Right atrium auricular region (tissue), 2 donors: ENCODE measurements at places on chromosomes 2 and 18.

DNA sequence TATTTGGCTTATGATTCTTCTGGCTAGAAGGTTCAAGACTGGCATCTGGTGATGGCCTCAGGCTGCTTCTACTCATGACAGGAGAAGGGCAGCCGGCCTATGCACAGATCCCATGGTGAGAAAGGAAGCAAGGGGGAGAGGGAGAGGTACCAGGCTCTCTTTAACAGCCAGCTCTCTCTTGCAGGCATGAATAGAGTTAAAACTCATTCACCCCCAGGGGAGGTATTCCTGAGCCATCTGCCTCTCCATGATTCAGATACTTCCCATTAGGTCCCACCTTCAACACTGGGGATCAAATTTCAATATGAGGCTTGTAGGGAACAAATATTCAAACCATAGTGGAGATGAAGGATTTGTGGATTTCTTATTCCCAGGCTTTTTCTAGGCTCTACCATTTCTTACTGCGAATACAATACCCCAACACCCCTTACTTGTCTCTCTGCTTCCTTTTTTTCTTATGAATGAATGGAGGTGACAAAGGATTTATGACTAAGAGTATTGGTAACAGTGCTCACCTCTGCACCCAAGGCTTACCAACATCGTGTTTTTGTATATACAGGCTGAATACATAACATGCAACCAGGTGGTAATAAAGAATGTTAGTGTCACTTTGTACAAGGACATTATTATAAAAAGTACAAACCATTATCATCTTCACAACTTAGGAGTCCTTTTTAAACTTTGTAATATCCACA, 454.6 kb upstream of the TRIB2 start:
- DNase-seq, result no peak

DNA sequence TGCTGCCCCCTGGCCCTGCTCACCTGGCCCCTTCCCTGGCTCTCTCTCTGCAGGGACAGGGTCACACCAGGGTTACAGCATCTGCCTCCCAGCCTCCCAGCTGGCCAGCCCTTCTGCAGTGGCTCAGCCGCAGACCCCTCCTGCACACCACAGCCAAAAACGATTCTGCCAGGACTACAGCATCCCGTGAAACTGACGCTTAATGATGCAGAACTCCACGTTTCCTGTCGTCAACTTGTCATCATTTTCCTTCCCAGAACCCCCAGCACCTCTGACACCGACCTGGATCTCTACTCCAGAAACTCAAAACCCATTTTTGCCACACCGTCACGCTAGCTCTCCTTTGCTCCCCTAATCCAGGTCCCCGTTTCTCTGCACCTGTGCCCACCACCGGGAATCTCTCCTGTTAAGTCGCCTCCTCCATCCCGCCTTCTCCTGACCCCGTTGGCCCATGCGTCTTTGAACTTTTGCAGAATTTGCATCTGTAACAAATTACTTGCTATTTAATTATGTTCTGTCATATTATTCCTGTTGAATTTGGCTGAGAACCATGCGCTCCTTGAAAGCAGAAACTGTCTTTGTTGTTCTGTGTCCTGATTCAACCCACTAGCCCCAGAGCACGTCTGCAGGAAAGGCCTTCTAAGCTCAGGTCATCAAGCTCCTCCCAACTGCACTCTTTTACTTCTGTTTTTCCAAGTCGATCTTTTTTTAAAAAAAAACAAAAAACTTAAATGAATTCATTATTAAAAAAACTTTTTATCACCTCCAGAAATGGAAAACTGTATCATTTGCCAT, 173.2 kb upstream of the COPS8 start:
- peak; percentile 50 for DNase-seq

DNA sequence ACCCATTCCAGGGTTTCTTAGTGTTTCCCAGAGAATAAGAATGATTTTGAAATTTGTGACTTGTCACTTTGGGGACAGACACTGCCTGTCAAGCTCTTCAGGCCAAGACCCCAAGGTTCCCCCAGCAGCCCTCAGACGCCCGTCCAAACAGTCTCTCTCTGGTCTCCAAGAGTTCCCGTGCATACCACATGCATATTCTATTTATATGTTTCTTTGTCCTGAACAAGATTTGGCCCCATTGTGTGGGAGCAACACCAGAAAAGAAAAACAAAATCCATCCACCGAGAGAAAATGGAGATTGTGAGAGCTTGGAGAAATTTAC, 52.2 kb upstream of the CTAGE1 start:
- DNase-seq, result no peak

GRCh38 chr2:166234112-166234846, 106.5 kb upstream of the SCN1A start:
- no peak for DNase-seq

DNA sequence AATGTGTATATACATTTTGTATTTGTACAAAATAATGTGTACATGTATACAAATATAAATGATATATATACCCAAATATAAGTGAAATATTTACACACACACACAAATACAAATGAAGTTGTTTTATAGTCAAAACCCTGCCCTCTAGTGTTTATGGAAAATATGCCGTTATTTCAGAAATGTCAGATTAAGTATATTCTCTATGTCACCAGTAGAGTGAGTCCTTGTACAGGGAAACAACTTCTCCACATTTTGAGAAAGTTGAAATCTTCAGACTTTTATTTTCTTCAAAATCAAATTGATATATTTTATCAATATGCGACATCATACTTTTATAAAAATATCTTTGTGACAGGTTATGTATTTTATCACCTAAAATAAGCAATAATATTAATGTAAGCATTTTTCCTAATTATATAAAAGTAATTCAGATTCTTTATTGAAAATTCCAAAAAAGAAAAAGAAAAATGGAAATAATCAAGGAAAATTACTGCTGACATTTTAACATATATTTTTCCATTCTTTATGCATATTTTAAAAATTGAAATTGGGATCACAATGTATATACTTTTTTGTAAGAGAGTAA, 22.4 kb downstream of the ARL6IP6 start:
- DNase-seq, result no peak

- no peak for DNase-seq
Measured at GRCh38 chr2:29900971-29901633, 20.3 kb downstream of the ALK start.

GRCh38 chr2:216234106-216234505, 125.0 kb downstream of the XRCC5 start:
- no peak for DNase-seq

DNA sequence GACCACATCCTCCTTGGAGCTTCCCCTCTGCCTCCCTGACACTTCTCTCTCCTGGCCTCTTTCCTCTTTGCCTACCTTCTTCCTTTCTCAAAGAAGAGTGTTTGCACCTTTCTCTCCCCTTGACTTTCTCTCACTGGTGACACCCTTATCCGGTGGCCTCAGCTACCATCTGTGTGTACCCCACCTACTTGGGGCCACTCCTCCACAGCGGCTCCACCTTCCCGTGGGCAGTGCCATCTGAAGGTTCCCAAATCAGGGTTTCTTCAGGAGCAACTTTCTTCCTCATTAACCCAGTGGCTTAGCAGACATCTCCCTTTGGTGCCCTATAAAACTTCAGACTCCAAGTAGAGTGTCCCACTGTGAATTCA, 5.3 kb upstream of the NCL start:
- DNase-seq, result no peak

- peak; percentile 74 for DNase-seq
Measured at GRCh38 chr18:48540251-48541025, 1.6 kb downstream of the CTIF start.

GRCh38 chr18:59835605-59836379, 64.0 kb upstream of the PMAIP1 start:
- DNase-seq, result no peak

DNA sequence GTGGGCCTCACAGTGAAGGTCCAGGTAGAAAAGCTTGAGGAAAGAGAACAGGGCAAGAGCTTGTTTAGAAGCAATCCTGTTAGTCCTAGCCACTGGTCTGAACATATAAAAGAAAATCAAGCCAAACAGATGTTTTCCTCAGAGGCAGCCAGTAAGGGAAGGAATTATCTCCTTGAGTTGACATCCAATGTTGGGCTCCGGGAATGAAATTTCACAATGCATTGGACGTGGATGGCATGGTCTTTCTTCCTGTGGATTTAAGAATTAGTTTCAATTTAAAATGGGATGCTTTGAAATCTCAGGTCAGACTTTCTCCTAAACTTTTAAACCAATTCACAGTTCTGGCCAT, 92.1 kb downstream of the ACKR3 start:
- peak; percentile 67 for DNase-seq

GRCh38 chr2:159226608-159227385, 59.7 kb downstream of the WDSUB1 start:
- no peak for DNase-seq

DNA sequence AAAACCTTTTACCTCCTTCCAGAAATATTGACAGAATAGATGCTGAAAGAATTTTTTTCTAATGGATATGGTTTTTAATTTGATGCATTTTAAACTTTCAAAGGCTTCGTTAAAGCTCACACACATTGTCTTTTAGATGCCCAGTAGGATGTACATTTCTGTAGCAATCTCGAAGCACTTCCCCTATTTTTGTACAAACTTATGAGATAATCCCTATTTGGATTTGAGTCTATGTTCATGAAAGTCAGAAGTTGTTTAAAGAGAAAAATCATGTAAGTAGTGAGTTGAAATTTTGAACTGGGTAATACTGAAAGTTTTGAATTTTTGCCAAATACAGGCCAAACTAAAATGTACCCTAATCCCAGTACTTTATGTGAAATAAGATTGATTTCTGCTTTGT, 38.1 kb upstream of the MMADHC start:
- DNase-seq, result no peak

DNA sequence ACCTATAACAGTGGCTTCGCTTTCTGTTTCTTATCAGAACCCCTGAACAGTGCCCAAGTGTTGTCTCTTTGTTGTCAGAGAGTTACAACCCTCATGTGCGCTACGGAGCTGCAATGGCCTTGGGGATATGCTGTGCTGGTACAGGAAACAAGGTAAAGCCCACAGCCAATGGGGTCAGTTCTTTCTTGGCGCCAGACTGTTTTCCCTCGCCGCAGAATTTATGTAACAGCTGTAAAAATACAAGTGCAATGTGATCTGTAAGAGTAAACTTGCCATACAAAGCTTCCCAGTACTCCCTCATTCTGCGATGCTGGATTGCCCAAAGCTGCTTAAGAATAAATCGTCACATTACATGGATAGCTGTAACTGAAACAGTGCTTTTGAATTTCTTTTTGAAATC, 13.9 kb upstream of the HTR2B start:
- no peak for DNase-seq

- DNase-seq, result no peak
Measured at GRCh38 chr2:234723400-234723799, 226.5 kb upstream of the ARL4C start.

- DNase-seq, result no peak
Measured at GRCh38 chr2:127702395-127703009, 1.2 kb downstream of the SFT2D3 start.

DNA sequence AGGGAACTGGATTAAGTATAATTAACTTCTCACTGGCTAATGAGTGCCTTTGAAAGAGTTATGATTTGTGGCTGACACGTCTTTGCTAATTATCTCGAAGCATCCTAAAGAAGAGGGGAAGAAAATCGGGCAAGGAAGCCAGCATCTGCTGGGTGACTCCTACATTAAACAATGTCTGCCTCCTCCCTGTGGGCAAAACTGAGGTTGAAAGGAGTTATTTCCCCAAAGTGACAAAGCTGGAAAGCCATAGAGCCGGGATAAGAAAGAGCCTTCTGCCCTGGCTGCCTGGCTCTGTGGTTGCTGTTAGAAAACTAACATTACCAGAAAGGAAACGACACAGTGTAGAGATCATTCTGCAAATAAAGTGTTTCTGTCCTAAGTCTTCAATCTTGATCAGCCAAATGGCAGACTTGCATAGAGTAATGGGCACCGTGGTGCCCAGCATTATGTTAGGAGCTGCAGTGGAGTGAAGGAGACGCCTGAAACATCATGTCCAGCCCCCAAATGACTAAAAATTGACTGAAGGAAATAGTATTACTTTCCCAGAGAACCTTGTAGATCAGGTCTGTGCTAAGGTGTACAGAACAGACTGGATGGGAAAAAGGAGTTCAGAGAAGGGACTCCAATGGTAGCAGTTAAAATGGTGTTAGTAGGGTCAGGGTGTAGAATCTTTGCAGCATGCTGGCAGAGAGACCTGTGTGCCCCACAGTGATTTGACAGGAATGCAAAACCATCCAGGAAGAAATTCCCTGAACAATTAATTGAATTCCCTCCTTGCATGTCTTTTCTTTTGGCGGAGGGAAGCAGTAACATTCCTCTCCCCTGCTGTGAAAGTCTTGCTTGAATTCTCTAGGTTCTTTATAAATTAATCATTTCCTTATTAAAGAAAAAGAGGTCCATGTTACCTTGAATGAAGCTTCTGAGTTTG, 44.4 kb downstream of the ALPK2 start:
- no peak for DNase-seq

GRCh38 chr18:74679679-74680076, 82.0 kb downstream of the ZNF407 start:
- no peak for DNase-seq

DNA sequence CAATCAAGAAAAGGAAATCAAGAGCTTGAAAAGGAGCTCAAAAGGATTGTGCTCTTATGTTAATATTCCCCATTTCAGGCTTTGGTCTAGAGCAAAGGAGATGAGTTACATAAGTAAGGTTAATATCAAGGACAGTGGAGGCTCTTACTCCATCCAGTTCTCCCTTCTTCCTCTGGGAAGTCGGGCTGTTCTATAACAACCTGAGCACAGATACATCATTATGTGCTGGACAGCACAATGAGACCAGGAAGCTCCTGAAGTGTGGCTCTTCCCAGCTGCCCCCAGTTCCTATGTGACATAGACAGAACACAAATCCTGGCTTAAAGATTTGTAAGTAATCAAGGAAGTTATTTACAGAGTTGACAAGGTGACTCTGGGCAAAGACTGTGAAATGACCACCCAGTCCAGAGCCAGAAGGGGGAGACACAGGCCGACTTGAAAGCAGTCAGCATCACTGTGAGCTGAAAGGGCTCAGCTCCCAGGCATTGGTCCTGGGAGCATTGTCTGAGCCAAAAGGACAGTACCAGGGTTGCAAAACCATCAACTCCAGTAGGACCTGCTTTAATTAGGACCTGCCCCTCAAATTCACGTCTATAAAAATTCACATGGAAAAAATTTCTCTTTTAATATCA, 917.6 kb upstream of the ACVR2A start:
- peak; percentile 61 for DNase-seq

DNA sequence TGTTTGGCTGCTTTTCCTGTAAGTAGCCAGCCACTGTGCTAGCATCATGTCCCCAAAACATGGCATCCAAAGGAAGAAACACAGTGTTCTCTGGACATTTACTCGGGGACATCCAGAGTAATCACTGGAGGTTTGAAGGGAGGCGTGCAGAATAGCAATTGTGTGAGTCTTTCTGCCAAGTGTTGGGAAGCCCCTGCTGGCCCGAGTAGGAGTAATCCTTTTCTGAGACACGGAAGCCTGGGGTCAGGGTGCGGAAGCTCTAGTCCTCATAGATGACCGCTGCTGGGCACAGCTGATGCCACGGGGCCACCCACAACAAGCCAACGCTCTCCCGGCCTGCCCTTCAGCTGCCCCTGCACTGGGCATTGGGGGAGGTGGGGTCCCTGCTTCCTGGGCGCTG, 24.8 kb upstream of the HDAC4 start:
- no peak for DNase-seq

GRCh38 chr18:56402872-56403516, 235.4 kb downstream of the TXNL1 start:
- peak; percentile 66 for DNase-seq

GRCh38 chr18:42559069-42559690, 556.3 kb downstream of the RIT2 start:
- DNase-seq, result no peak

GRCh38 chr2:85178154-85178553, 45.0 kb downstream of the TCF7L1 start:
- DNase-seq, result no peak

- no peak for DNase-seq
Measured at GRCh38 chr2:187543488-187543887, 10.7 kb downstream of the TFPI start.
